Immature natural killer cell (primary cell): ENCODE measurements at places on chromosomes 6 and 20. TPM values are rescaled to one million over a fixed set of nuclear protein-coding genes. Genes with fewer than 3 reads are reported as not detected.

Gene SDC4
- polyA plus RNA-seq, result 0.69 TPM

Gene OR2J3
- polyA plus RNA-seq, result not detected

Gene PHACTR3
- not detected for polyA plus RNA-seq

Gene ID4
- not detected for polyA plus RNA-seq

Gene ANGPT4
- polyA plus RNA-seq, result not detected

Gene SYNDIG1
- not detected for polyA plus RNA-seq

Gene TFAP2C
- polyA plus RNA-seq, result not detected

Gene GNAS-AS1
- polyA plus RNA-seq, result not detected

Gene NKAIN4
- not detected for polyA plus RNA-seq
